ENCODE measurements at places on chromosomes 12 and 14. TPM values are rescaled to one million over a fixed set of nuclear protein-coding genes. Genes with fewer than 3 reads are reported as not detected.
A peak's percentile ranks its signal among the peaks of the same experiment; 100 is the strongest.

The RFLNA gene
- not detected for total RNA-seq

The ENDOU gene
- not detected for total RNA-seq

The LBHD2 gene
- not detected for total RNA-seq

DNA sequence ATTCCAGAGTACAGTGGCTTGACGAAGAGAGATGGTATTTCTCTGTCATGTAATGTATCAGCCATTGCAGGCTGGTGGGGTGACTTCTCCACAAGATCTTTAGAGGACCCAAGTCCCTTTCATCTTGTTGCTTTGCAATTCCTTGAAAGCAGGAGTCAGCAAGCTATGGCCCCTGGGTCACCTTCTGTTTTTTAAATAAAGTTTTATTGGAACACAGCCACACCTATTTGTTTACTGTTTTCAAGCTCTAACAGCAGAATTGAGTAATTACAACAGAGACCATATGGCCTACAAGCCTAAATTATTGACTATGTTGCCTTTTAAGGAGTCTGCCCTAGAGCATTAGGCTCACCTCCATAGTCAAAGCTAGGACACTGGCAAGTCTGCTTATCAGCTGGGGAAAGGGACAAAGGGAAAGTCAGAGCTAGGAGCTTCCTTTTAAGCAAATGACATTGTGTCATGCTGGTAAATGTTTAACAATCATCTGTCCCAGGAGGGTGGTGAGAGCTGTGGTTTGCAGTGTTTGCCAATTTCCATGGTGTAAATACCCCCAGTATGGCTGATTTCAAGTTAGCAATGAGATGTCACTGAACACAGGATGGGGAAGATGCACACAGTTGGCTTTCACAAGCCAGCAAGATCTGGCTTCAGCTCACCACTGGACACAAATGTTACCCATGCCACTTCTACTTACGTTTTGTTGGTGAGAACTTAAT, 87.7 kb upstream of the PWP1 start:
- no peak for DNase-seq

The OTX2 gene
- total RNA-seq = not detected

DNA sequence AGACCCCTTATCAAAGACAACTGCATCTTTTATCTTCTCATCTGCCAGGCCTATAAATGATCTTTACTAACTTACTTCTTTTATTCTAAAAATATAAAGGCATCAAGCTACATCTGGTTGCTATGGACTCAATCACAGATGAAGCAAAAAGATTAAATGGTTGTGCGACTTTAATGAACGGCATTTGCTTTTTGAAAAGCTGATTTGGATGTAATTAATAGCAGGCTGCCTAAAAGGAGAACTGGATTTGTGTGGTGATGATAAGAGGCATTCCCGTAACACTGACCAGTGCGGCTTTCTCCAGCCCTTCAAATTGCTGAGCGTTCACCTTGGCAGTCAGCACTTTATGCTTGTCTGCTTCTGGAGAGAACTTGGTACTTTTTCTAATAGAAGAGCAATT, 103.8 kb downstream of the ARMH4 start:
- DNase-seq = no peak

DNA sequence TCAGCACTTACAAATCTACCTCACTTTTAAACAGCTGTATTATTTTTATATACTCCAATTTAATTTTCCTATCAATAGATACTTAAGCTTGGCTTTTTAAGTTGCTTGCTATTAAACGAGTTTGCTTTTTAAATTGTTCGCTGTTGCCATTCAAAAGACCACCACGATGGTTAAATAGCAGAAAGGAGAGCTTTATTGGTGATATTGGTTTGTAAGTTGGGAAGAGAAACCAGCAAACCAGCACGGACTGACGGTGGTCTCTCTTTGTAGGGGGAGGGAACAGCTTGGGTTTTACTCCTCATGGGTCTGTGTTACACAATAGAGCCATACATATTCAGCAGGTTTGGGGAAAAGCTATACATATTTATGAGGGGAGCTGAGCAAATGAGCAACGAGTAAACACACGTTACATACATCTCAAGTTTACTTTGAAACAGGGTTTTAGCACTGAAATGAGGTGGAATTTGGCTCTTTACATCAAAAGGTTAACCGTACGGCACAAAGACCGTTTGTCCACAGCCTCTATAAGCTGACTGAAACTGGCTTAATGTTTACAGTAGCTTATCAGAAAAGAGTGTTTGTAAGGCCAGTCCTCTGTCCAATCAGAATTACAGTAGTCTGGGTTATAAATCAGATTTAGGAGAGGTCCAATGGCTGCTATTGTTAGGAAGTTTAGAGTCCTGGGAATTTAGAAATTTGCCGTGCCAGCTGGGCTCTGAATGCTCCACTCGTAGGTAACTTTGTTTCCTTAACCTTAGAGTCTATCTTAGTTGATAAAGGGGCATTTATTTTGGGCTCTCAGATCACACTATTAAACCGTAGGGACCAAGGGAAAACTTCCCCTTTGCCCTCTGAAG, 69.7 kb upstream of the DHRS4 start:
- DNase-seq = no peak

DNA sequence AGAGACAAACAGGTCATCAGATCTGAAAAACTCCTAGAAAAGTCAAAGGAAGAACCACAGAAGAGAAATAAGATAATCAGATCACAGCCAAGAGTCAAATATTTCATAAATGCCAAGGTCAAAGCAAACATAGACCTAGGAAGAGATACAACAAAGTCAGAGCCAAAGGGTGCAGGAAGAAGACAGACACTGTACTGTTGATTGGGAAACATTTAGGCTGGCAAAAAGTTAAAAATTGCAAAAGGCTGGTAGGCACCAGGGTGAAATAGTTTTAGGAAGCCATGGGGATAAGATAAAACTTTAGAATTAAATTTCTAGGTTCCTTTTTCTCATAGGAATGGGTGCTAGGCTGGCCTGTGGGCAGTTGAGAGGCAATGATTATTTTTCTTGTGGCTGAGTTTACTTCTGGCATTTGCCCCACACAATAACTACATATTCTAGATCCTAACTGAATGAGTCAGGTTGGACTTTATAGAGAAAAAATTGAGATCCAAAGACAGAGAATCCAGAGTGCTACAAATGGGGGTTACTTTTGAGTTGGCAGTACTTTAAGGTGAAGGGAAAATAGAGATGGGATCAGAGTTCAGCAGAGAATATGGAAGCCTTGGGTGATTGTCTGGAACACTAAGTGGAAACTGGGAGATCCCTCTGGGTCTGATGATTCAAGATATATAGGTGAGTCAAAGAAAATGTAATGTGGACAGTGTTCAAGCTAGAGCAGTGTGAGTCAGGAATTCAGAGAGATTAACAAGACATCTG, 215.5 kb downstream of the C12orf50 start:
- no peak for DNase-seq

The TGM1 gene
- total RNA-seq = 1.7 TPM

DNA sequence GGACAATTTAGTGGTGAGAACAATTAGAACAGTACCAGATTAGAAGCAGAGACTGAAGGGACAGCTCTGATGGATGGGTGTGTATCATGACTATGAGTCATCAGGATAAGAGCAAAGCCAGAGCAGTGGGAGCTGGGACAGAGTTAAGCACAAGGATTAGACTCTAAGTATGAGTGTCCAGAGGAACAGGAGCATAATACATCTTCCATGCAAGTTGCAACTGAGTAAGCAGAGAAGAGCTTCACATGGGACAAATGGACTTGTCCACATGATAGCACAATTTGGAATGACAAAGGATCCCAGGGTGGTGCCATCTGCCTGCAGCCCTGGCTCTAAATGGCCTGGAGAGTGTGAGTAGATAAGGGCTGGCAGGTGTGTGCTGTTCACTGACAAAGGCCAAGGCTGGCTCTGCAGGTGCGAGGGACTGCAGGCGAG, 226.4 kb upstream of the CAND1 start:
- no peak for DNase-seq

- no peak for DNase-seq
Measured at GRCh38 chr14:100612986-100613385, 25.8 kb upstream of the BEGAIN start.

GRCh38 chr12:118714051-118714460, 267.3 kb upstream of the SRRM4 start:
- DNase-seq = no peak

GRCh38 chr12:65882486-65882885, 58.2 kb downstream of the HMGA2 start:
- DNase-seq = no peak

The IGF1 gene
- total RNA-seq = 73.5 TPM

The APOF gene
- total RNA-seq = not detected

- DNase-seq = peak; percentile 55
Measured at GRCh38 chr12:117020536-117021220, 78.5 kb downstream of the TESC start.

DNA sequence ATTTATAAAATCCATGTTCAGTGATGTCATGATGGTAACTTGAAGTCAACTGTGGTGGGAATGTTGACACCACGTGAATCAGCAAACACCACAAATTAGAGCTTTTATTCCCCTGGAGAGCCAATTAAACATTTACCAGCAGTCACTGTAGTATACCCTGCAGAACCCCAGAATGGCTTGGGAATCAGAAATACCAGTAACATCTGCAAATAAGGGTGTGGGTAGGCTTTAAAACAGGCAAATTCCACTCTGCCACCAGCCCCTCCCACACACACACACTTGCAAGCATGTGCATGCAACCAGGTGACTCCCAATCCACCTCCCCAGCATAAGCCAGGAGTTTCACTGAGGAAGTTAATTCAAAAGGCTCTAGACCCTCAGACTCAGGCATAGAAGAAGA, 63.6 kb upstream of the TMEM263 start:
- DNase-seq = no peak

- DNase-seq = no peak
Measured at GRCh38 chr12:53618275-53618674, 7.9 kb downstream of the ATF7 start.

DNA sequence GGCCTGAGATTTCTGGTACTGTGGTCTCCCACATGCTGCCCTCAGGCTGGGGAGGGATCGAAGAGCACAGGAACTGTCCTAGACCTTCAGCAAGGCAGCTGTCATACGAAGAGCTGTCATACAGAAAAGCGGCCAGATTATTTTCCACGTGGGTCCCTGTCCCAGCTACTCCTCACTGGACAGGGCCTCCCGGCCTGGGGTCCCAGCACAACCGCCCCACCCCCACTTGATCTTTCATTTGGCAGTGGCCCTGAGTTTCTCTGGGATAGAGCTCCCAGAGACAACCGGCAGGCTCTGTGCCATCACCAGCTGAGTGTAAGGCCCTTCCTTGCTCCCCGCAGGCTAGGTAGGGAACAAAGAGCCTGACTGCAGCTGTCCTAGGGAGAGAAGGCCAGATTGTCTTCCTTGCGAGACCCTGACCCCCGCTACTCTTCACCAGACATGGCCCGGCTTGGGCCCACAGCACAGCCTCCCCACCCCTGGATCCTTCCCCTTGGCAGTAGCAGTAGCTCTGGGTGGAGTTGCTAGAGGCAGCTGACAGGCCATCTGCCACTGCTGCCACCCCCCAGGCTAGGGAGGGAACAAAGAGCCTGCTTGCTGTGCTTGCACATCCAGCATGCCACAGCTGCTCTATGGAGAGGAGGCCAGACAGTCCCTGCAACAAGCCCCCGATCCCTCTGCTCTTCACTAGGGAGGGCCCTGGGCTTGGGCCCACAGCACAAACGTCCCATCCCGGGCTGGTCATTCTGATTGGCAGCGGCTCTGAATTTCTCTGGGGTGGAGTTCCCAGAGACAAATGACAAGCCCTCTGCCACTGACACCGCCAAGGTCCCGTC, 3.1 kb upstream of the OR4N2 start:
- DNase-seq = no peak

Data from ascending aorta (tissue), 2 donors.